ENCODE measurements at places on chromosomes 1 and 21.

- no peak for DNase-seq
These were observed 60.1 kb upstream of the USP24 start for GRCh38 chr1:55275151-55275748.

DNA sequence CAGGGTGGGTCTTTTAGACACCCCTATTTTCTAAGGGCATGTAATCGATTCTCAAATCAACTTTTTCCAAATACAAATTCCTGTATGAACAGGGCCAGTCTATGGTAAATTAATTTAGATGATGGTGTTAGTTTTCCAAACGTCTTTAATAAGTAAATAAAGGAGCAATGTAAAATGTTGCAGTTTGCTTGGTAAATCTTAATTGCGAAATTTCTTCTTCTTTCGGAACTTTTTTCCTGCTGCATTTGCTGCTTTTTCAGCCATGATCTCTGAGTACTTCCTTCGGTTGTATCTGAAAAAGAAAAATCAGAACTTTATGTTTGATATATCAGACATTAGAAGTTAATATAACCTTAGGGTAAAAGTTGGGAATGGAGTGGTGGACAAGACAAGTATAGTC, 9.4 kb downstream of the DNTTIP2 start:
- DNase-seq = no peak

GRCh38 chr1:19405761-19406487, 79.4 kb downstream of the CAPZB start:
- no peak for DNase-seq

- DNase-seq = no peak
These were observed 278.8 kb downstream of the ASTN1 start for GRCh38 chr1:176885751-176886150.

GRCh38 chr1:153881751-153882150, 41.0 kb downstream of the GATAD2B start:
- DNase-seq = no peak

GRCh38 chr21:24781146-24781545, 826.1 kb downstream of the MRPL39 start:
- DNase-seq = no peak

DNA sequence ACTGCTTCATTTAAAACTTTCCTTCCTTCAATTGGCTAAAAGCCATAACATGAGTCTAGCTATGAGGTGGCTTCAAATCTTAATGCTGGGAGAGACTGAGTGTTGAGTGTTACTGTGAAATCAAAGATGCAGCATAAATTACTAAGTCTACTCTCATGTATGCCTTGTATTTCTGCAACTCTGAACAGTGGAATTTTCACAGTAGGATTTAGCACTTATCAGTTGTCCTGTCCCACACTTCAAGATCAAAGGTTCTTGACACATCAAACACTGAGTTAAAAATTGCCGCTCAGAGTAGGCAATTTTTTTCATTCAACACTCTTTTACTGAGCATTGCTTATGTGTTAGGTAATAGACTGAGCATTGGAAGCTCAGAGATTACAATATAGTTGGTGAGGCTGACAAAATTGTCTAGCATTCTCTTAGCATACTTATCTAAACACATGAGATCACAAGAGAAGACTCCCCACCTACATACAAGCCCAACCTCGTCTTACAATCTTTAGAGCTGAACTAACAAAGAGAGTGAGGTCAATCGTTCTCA, 56.4 kb upstream of the ADORA3 start:
- DNase-seq = no peak

DNA sequence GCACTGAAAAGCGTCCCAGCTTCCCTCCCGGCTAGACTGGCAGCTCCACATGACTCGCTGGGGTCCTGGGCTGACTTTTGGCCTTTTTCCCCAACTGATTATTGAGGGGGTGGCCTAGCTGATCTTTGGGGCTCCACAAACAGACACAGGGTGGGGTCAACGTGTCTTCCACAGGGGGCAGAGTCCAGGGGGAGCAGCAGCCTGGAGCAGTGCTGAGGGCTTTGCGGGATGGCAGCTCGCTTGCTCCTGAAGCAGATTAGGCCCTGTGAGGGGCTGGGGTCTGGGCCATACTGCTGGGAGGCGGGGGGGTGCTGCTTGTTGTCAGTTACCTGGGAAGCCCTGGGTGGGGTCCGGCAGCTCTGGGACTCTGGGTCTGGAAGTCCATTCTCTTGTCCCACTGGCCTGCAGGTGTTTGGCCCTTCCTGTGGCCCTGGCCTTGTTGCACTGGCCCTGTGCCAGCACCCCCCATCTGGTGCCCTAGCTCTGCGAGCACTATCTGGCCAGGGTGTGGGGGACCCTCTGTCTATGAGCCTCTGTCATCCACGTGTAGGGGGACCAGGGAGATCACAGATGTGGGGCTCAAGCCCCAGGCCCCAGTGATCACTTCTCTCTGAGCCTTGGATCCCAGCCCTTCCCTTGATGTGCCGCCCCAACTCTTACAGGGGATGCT, 12.3 kb upstream of the HES5 start:
- DNase-seq = no peak

Data from kidney epithelial cell (primary cell).